Neural crest cell (in vitro differentiated cells): ENCODE measurements at places on chromosomes 12 and 14.

DNA sequence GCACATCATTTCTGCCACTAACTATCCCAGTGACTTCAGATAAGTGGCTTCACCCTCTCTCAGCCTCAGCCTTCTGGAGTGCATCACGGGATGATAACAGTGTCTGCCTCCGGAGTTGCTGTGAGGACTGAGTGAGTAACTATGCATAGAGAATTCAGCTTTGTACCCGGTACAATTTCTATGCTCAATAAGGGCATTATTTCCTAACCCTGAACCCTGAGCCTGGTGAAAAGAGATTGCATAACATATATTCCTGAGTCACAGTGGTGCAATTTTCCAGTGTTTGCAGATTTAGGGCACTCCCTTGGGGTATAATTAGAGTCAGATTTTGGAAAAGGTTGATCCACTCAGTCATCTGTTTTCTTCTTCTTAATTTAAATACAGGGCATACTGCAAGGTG, 181.1 kb downstream of the PTPN11 start:
- no peak for DNase-seq

- DNase-seq = no peak
These were observed 1.3 kb downstream of the OTOGL start for GRCh38 chr12:80100591-80100990.

DNA sequence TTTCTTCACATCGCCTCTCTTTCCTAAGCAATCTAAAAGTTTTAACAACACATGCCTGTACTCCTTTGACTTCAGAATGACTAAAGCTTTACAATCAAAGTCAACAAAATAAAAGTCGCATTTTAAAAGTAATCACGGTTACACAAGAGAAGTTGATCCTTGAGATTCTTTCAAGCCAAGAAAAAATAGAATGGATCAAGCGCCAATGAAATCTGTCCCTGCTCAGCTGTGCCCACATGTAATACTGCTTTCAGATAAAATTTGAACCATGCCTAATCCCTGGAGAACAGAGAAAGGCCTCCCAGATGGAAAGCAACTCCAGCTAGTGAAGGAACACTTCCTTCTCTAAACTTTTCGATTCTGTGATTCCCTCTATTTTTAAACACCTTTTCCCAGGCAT, 113.1 kb downstream of the FBXL14 start:
- no peak for DNase-seq

GRCh38 chr12:49338830-49339463, 2.0 kb upstream of the C1QL4 start:
- DNase-seq = no peak

GRCh38 chr12:45730348-45731189, 1.1 kb downstream of the ARID2 start:
- peak; percentile 33 for DNase-seq

- no peak for DNase-seq
These were observed 5.0 kb downstream of the CDCA4 start for GRCh38 chr14:105015905-105016304.

DNA sequence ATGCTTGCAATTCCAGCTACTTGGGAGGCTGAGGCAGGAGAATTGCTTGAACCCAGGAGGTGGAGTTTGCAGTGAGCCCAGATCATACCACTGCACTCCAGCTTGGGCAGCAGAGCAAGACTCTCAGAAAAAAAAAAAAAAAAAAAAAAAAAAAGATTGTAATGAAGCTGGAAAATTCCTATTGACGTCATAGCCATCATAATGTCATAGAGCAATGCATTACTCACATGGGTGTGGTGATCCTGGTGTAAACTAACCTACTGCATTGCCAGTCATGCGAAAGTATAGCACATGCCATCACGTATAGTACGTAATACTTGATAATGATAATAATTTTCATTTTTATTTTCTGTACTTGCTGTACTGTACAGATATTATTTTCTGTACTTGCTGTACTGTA, 42.7 kb upstream of the NID2 start:
- no peak for DNase-seq

- no peak for DNase-seq
These were observed 430.5 kb upstream of the SOX5 start for GRCh38 chr12:24379861-24380521.

GRCh38 chr12:27807063-27807703, 27.1 kb upstream of the MANSC4 start:
- DNase-seq = no peak

DNA sequence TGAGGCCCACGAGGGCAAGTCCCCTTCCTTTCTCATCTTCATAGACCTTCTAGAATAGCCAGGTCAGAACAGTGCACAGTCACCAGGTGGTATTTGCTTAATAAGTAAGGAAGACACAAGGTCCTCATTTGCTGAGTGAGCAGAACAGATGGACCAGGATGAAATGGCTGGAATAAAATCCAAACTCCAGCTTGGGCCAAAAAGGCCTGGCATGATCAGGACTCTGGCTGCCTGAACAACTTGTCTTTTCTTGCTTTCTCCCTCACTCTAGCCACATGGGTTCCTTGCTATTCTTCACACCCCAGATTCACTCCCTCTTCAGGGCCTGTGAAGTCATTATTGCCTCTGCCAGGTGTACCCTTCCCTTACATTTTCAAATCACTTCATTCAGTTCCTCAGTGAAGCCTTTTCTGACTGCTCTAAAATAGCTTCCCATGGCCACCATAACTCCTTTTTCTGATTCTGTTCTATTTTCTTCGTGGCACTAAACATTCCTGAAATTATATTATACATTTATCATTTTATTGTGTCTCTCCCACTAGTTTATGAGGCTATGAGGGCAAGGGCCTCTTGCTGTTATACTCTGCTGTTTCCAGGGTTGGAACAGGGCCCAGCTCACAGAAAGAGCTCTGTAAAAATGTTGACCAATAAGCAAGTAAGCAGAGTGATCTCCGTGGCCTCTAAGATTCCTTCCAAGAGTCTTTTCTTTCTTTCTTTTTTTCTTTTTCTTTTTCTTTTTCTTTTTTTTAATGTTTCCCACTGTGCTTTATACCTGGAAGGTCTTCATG, 150.8 kb downstream of the TTC8 start:
- no peak for DNase-seq

DNA sequence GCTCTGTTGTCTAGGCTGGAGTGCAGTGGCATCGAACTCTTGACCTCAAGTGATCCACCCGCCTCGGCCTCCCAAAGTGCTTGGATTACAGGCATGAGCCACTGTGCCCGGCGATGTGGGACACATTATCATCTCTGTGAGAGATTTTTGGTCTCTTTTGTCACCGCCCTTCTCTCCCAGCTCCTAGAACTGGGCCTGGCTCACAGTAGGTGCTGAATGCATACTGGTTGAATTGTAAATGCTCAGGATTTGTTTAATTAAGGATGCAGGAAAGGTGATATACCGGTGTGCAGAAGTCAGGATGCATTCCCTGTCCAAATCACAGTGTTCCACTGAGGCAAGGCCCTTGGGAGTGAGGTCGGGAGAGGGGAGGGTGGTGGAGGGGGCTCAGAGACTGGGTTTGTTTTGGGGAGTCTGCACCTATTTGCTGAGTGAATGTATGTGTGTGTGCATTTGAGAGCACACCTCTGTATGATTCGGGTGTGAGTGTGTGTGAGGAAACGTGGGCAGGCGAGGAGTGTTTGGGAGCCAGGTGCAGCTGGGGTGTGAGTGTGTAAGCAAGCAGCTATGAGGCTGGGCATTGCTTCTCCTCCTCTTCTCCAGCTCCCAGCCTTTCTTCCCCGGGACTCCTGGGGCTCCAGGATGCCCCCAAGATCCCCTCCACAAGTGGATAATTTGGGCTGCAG, 1.0 kb upstream of the KRT18 start:
- DNase-seq = no peak

DNA sequence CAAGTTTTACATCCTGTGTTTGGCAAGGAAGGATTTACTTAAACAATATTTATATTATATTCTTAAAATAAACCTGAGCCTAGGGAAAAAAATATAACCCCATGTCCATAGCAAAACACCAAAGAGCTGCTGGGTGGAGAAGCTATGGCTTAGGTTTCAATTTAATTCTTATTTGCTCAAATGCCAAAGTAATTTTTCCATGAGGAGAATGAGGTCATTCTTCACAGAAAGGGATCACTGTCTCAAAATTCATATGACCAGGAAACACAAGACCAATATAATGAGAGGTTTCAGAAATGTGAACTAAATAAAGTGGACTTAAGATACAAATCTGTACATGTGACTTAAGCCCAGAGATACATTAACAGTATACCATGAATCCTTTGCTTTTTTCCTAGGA, 195.0 kb downstream of the PHLDA1 start:
- no peak for DNase-seq

DNA sequence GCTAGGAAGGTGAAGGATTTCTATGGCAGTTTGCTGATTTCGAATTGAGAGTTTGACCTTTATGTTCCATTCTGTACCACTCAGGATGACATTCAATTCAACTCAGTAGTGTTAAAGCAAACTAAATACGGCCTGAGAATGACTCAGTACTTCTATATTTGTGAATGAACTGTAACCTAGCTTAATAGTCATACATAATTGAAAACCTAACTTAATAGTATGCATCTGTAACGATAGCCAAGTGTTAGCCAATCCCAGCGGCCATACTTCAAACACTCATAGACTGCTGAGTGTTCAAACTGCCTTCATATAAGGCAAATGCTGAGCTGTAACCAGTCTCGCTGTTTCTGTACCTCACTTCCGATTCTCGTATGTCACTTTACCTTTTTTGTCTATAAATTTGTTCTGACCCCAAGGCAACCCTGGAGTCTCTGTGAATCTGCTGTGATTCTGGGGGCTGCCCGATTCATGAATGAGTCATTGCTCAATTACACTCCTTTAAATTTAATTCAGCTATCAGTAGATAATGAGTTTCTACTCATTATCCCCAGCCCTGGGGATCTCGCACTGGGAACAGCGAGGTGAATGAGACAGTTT, 98.5 kb upstream of the SLC24A4 start:
- no peak for DNase-seq

- DNase-seq = no peak
These were observed 2.1 kb upstream of the GSC start for GRCh38 chr14:94771906-94772490.

GRCh38 chr14:84544486-84545131, 985.3 kb upstream of the FLRT2 start:
- DNase-seq = no peak

- no peak for DNase-seq
These were observed 32.4 kb upstream of the PPP1R13B start for GRCh38 chr14:103879570-103880347.

- no peak for DNase-seq
These were observed 52.9 kb downstream of the SEL1L start for GRCh38 chr14:81480741-81481140.

DNA sequence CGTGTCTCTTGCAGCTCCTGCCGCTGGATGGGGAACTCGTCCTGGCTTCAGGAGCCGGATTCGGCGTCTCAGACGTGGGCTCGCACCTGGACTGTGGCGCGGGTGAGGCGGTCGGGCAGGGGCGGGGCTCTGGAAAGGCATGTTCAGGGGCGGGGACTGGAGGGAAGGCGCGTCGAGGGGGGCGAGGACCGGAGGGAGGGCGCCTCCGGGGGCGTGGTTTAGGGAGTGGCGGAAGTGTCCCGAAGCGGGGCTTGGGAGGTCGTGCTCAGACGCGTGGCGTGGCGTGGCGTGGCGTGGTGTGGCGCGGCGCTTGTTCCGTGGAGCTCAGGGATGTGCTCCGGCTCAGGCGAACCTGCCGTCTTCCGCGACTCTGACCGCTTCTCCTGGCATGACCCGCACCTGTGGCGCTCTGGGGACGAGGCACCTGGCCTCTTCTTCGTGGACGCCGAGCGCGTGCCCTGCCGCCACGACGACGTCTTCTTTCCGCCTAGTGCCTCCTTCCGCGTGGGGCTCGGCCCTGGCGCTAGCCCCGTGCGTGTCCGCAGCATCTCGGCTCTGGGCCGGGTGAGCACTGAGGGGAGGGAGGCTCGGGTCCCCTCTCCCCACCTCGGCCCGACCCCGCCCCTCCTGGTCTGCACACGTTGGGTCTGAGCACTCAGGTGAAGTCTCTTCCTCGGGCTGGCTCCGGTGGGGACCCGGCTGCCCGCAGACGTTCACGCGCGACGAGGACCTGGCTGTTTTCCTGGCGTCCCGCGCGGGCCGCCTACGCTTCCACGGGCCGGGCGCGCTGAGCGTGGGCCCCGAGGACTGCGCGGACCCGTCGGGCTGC, 6.2 kb downstream of the AMN start:
- DNase-seq = peak; percentile 54

DNA sequence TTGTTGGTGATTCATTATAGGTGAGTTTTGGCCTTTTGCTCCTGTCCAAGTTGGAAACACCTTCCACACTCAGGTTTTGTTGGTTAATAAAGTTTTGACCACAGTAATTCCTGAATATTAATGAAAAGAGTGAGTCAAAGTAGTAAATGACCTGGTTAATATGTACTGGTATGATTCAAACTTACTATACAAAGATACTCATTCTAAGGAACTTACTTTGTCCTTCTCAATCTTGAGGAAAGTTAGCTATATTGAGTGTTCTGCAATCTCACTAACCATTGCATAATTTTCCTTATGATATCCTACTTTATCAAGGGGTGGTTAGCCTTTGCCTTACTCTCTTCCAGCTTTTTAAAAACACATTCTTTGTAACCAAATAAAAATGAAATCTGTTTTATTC, 20.9 kb upstream of the HECTD1 start:
- no peak for DNase-seq

DNA sequence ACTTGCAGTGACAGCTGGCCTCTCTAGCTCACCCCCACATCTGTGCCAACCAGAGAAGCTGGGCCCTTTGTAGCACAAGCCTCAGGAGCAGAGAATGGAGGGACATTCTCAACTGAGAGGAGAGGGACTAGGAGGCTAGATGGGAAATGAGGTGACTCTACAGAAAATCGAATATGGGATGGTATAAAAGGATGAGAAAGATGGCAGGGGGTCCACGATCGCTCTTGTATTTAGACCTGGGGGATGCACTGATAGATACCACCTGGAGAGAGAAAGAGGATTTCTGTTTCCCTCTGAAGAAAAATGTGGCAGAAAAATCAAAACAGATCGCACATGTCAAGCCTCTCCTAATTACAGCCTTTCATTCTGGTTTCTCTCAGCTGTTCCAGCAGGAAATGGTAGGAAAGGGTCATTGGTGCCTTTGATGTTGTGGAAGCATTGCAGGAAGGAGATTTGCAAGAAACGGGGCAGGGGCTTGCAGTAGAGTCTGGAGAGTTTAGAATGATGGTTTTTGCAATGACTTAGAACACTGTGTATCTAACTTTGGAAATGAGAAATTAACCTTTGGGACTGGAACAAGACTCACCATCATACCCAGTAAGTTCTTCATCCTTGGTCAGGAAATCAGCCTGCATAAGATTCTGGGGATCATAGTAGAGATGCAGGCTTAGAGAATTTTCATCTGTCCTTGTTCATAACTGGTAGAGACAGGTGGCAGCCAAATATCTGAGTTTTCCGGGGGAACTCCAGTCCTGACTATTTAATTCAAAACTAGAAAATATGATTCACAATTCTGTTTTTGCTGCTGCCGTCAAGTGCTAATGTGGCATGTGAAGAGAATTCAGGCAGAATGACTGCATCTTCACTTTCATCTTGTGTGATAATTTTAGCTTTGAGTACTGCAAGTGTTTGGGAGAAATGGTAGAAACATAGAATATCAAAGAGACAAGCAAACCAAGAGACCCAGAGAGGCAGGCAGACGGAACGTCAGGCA, 98.8 kb downstream of the DAD1 start:
- DNase-seq = no peak
